NCI-H2227 treated with DMSO at 0.1 percent for 48 hours (cell line): ENCODE measurements at places on chromosomes 7 and 10.
A peak's percentile ranks its signal among the peaks of the same experiment; 100 is the strongest.

DNA sequence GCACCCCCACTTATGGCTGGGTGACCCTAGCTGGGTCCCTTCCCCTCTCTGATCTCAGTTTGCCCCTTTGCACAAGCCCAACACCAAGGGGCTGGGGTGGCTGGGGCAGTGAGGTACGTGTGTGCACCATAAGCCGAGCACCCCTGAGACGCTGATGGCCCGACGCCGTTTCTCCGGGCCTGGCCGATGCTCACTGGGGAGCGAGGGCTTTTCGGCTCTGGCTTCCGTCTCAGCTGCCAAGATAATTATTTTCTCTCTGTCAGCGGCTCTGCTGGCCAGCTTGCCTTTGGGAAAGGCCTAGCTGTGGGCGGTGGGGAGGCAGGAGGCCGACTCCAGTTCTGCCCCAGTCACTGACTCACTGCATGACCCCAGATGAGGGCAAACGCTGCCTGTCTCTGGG, 91.0 kb downstream of the ZMIZ1 start:
- DNase-seq, result peak; percentile 9

DNA sequence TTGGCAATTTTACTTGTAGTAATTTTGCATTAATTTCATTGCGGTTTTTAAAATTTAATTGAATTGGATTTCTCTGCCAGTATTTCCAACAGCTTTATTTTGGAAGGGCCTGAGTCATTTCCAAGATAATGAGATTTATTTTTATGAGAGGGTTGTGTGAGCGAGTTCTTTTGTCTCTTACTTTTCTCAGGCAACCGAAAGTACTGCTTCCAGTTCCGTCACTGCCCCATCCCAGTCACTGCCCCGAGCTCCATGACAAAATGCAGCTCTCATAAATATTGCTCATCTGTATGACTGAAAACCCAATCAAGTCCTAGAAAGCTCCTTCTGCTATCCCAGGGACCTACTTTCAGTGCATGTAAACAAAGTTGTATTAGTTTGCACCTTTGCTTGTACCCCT, 468.4 kb upstream of the SEMA3D start:
- DNase-seq, result no peak

GRCh38 chr7:108001764-108002725, 916 bp downstream of the LAMB1 start:
- peak; percentile 50 for DNase-seq

- DNase-seq, result no peak
Observed at GRCh38 chr7:107495516-107495915, 25.7 kb downstream of the GPR22 start.

DNA sequence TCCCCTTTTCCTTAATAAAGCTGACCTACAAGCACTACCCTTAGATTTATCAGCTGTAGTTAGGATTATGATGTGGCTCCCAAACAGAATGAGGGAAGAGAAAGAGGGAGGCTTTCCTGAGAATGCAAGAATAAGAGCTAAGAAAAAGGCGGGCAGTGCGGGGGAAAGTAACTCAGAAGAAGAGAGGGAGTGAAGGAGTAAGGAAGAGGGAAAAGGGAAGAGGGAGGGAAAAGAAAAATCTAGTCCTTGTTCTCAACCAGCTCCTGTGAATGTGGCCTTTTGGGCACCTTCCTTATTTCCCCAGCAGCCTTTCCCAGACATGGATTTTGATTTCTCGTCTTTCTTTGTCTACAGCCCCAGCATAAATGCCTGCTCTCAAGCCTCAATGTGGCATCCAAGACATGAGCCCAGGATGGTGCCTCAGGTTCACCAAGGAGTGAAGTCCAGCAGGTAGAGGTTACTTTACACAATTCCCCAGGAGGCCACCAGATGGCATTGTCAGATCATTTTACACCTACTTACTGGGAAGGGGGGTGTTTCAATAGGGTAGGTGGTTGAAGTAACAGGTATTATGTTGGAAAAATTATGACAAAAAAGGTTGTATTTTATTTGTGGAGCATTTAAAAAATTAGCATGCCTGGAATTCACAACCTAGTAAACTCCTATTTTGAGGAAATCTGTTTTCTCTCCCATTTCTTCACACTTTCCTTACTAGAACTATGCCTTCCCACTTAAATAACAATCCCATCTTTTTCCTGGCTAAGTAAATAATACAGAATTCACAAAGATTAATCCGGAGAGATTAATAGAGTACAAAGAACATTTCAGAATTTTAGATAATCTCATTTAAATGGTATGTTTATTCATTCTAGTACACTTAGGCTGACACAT, 106.5 kb downstream of the HTR7 start:
- DNase-seq, result no peak

DNA sequence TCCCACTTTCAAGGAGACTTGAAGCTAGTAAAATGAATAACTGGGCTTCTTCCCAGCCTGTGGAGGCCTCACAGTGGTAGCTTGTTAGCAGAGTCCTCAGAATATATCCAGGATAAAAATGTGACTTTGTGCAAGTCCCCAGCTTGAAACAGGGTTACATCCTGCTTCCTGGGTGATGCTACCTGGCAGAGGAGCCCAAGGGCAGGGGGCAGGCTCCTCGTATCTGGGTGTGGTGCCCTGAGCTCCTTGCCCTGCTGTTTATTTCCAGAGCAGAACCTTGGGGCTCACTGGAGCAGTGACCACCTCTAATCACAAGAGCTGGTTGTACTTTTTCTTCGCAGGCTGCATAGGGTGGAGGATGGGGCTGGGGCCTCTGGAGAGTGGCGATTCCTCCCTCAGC, 94.8 kb downstream of the GRK5 start:
- no peak for DNase-seq

DNA sequence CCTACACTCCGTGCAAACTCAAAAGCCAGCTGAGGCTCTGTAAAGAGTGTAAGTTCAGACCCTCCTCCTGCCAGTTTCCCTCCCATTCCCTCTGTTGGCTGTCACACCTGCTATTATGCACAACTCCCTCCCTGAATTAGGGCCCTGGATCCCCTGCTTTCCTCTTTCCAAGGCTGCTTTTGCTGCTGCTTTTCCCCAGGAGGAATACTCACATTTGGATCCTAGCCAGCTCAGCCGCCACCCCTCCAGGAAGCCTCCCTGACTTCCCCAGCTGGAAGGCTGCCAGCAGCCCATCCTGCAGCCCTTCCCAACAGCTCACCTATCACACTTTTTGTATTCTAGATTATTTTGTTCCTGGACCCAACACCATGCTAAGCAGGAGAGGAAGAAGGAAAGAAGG, 40.9 kb upstream of the WDR11 start:
- peak; percentile 33 for DNase-seq

DNA sequence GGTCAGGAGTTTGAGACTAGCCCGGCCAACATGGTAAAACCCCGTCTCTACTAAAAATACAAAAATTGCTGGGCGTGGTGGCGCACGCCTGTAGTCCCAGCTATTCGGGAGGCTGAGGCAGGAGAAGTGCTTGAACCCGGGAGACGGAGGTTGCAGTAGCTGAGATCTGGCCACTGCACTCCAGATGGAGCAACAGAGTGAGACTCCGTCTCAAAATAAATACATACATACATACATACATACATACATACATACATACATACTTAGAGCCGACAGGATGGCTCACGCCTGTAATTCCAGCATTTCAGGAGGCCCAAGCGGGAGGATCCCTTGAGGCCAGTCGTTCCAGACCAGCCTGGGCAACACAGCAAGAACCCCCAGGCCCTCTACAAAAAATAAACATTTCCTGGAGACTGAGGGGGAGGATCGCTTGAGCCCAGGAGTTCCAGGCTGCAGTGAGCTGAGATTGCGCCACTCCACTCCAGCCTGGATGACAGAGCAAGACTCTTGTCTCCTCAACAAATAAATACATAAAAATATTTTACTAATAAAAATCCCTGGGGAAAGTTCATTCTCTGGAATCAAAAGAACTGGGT, 90.9 kb upstream of the TNRC18 start:
- no peak for DNase-seq

GRCh38 chr7:149109969-149110368, 16.2 kb downstream of the ZNF425 start:
- no peak for DNase-seq

DNA sequence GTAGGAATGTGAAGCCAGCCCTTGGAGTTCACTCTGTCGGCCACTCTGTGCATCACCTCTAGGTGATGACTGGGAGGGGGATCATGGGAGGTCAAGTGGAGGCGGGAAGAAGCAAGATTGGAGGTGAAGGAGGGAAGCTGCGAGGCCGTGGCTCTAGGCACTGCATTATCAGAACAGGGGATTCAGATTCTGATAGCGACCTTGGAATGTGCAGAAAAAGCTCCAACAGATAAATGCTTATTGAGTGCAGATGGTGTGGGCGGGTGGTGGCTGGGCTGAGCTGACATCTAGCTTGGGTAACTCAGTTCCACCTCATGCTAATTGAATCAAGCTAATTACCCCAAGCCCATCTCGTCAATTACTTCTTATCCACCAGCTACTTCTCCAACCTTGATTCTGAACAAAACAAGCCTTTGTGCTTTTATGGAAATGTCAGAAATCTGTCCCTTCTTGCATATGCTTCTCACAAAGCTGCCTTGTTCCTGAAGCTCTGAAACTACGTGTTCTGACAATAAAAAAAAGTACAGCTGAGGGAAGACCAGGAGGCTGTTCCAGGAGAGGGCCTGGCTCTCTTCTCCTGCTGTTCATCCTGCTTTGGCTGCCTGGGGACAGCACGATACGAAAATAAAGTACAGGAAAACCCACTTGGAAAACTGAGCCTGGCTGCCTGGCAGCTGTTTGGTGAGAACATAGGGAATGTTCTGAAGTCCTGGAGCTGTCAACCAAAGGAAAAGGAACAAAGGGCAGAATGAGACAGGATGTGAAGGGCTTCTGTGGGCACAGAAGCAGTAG, 27.5 kb downstream of the STRA8 start:
- DNase-seq, result no peak

DNA sequence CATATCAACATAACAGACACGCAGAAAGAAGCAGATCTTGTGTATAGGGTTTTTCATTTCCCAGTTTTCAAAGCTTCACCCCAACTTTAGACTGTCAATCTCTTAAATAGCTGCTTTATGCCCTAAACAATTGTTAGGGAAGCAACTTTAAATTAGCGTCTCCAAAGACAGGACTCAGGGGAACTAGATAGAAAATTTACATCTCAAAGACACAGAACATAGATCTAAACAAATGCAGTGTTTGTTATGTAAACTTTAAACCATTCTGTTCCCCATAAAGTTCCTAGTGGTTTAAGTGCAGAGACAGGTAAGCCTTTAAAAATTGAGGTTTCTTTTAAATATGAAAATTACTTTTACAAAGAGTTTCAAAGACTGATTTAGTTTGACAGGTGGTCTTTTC, 379.2 kb upstream of the GHITM start:
- no peak for DNase-seq

GRCh38 chr7:159211540-159212182, 67.0 kb upstream of the VIPR2 start:
- DNase-seq, result no peak

DNA sequence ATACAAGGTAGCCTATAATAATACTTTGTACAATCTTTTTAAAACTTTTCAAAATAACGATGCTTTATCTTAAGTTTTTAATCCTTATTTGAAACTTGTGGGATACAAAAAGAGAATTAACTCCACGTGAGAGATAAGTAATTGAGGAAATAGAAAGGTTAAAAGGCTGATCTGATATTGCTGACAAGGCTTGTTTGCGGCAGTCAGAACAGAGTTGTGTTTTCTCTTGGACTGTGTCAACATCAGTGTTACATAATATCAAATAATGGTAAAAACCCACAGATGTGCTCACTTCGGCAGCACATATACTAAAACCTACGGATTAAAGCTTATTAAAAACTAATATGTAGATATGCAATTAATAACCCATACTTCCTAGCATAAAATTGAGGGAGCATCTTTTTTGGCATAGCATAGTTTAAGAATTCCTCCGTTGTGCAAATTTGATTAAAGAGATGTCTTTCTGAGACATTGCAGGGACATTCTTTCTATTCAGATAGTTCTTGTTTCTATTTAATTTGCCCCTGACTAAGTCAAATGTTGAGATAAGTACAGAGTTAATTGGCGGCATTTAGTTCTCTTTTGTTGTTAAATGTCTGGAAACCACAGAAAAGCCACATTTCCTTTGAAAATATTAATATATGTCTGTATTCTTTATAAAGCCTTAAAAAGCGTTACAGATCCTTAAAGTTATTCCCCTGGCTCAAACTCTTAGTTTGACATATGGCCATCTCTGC, 63.3 kb downstream of the FAM185A start:
- DNase-seq, result no peak

GRCh38 chr10:65838811-65839210, 1087.0 kb upstream of the LRRTM3 start:
- DNase-seq, result no peak

DNA sequence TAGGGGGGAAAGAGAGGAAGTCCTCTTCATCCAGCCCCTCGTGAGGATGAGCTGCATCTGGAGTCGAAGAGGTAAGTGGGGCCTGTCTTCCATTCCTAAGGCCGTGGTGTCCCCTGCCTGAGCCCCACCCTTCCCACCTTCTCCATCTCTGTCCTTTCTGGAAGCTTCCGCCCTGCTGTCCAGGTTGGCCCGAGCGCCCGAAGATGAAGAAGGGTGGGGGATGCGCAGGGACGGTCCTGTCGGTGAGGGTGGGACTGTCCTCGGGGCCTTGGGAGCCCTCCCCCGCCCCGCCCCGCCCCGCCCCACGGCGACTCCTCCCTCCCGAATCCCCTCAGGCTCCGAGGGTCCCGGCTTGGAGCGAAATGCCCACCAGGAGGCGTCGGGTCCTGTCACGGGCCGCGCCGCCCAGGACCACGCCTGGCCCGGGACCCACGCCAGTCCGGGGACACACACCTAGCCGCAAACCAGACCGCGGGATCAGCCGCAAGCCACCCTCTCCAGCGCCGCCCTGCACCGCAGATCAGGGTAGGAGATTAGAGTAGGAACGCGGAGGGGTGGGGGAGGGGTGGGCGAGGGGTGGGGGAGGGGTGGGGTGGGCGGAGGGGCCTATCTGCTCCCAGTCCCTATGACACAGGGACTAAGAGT, 15.3 kb downstream of the GPRIN2 start:
- peak; percentile 2 for DNase-seq

GRCh38 chr7:148142660-148143248, 447.8 kb upstream of the C7orf33 start:
- DNase-seq, result peak; percentile 14
